ENCODE measurements at places on chromosomes 13 and 19. TPM values are rescaled to one million over a fixed set of nuclear protein-coding genes. Genes with fewer than 3 reads are reported as not detected.

Gene POU2F2
- 52.2 TPM for total RNA-seq

Gene TMC4
- not detected for total RNA-seq

Gene SPC24
- 54.4 TPM for total RNA-seq

GRCh38 chr13:38093425-38093824, 223.9 kb upstream of the TRPC4 start:
- DNase-seq = no peak

DNA sequence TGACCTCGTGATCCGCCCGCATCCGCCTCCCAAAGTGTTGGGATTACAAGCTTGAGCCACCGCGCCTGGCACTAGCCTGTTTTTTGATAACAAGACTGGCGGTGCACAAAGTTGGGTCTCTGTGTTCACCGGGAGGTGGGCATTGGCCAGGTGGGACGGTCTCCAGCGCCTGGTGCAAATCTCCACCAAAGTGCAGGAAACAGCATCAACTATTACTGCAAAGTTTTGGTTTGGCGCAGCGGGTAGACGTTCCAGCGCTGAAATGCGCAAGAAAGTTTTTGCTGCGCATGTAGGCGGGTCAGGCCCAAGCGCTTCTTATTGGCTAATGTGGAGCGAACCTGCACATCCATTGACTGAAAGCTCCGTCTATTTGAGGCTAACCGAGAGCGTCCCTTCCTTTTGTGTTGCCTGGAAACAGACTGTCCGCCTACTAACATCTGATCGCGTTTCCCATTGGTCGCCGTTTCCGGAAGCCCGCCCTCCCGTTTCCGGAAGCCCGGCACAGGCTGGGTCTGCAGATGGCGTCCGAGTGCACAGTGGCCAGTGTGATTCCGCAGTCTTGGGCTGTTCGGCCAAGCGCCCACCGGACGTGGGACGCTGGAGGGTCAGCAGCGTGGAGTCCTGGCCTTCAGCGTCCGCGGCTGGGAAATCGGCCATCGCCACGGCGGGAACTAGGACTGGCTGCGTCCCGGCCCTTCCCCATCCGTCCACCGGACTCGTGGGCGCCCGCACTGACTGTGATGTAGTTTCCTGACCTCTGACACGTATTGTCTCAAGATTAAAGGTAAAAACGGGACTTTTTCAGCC, 53.3 kb upstream of the ZNF527 start:
- DNase-seq = peak; percentile 89

DNA sequence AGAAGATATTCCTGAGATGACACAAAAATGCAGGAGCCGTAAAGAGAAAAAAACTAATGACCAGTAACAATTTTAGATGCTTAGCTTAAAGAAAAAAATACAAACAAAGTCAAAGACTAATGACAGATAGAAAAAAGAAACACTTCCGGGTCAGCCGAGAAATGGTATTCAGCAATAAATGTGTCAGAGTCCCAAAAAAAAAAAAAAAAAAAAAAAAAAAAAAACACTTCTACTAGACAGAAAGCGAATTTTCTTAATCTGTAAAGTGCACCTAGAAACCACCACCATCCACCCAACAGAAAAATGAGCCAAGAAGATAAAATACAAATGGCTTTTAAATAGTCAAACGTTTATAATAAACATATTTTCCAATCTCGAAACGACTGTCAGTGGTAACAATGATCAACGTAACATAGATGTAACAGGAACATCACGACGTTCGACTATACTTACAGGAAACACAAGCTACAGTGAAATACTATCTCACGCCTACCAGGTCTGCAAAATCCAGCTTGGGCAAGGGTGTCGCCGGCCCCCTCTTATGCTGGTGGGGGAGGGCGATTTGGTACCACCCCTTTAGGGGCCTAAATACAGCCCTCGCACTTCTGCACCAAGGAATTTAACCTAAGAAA, 10.6 kb downstream of the ABHD17A start:
- no peak for DNase-seq

GRCh38 chr19:3833578-3834348, 35.1 kb downstream of the ZFR2 start:
- no peak for DNase-seq

- no peak for DNase-seq
Measured at GRCh38 chr13:59111751-59112171, 1052.0 kb downstream of the DIAPH3 start.

GRCh38 chr13:90565985-90566713, 781.3 kb upstream of the MIR17HG start:
- DNase-seq = no peak

DNA sequence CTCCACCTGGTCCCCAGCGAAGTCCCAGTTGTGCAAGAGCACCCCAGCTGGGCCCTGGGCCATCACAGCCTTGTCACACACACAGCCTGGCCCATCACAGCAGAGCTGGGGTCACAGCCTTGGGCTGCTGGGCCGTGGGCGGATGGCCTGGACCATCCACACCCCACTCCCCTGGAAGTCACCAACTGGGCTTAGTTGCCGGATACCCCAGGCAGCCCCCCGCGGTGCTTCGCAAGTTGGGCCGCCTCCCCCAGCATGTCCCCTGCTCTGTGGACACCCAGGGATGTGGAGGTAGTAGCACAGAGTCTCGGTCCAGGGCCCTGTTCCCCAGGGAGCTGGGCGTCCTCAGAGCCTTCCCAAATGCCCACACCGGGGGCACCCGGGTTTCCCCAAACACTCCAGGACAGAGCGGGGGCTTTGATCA, 4.5 kb upstream of the ZNF554 start:
- no peak for DNase-seq

DNA sequence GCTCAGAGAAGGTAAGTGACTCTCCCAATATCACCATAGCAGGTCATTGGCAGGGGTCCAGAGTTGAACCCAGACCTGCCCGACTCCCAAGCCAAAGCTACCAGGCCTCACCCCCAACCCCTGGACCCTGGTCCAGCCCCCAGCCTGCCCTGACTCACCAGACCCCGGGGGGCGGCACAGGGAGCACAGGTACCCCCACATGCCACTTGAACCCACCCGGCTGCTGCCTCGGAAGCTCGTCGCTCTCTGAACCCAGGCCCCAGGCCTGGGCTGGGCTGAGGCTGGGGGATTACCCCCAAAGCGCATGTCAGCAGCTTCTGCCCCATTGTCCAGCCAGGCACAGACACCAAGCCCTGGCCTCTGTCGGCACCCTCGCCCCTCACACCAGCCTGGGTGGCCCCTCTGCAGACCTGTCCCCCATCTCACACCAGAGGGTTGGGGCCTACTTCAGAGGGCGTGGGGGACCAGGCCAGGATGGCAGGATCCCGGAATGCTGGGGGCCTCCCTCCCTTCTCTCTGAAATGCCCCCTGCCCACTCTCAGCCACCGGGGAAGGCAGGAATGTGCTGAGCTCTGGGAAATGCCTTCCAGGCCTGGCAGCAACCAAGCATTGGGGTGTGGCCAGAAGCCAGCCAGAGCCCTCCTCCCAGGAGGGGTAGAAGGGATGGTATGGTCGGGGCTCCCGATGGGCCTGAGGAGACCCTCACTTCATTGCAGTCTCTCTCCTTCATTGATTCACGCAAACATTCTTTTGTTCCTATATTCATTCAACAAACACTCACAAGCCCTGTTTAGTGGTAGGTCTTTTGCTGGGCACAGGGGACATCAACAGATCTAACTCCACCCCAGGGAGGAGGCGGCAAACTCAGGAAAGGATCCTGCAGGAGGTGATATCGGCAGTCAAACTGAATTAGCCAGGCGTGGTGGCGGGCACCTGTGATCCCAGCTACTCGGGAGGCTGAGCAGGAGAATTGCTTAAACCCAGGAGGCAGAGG, 1.7 kb upstream of the PRX start:
- no peak for DNase-seq

DNA sequence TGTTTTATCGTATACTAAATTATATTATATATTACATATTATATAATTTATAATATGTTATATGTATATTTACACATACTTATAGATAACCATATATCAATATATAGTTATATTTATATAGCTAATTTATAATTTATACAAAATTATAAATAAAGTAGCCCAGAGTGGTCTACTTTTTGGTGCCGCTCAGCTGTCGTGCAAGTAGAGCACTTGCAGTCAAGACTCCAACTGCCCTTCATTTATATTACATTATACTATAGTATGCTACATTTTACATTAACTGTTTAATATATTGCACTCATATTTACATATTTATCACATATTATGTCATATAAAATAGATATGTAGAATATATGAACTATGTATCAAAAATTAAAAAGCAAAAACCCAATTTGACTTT, 1124.7 kb upstream of the MIR17HG start:
- DNase-seq = no peak

All from activated naive CD8-positive, alpha-beta T cell treated with anti-CD3 and anti-CD28 coated beads for 36 hours (primary cell).